ENCODE measurements at places on chromosomes 3 and 15.

- DNase-seq = peak; percentile 82
These were observed 619 bp downstream of the TTBK2 start for GRCh38 chr15:42919799-42920518.

DNA sequence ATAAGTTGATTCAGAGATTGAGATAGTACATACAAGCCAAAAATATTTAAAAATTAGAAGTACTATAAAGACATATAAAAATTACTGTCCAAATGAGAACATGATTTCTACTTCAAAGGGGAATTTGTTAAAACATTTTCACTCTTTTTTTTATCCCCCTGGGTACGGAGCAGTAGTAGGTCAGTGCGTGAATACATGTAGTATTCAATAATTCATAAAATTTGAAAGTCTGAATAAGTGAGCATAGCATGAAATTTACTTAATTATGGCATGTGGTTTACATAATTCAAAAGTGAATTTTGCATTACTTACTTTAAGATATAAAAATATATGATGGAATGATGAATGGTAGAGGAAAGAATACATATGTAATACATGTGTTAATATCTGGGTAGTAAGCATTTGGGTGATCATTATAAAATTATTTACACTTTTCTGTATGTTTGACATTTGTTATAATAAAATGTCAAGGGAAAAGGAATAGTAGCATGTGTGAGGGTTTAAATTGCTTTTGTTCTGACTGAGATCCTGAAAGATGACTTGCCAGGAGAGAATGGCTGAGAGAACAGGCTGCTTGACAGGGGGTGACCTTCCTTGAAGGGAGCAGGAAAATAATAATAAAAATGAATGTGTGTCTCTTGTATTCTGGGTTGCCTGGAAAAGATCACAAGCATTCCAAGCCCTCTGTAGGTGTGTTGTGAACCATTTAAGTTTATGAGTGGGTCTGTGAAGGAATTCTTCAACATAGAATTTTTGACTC is 1178.8 kb downstream of the ZPLD1 start:
- no peak for DNase-seq

GRCh38 chr3:123498761-123499160 is 49.9 kb upstream of the ADCY5 start:
- DNase-seq = no peak

DNA sequence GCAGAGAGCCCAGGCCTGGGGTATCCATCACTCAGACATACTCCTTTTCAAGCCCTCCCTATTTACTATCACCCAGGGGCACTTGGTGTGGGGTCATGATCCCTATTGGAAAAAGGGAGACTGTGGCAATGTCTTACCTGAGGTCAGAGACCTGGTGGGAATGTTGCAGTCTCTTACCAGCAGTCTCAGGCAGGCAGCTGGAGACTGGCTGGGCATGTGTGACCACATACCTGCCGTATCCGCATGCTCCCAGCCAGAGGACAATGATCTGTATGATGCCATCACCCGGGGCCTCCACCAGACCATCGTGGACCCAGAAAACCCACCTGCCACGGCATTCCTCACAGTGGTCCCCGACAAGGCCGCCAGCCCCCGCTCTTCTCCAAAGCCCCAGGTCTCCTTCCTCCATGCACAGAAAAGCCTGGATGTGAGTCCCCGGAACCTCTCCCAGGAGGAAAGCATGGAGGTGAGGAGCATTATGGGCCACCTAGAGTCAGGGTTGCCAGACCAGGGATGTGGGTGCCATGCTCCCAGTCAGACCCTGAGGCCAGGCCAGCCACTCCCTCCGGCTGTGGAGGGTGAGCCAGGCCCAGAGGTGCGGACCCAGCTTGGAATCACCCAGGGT is 5.9 kb downstream of the SH2D7 start:
- no peak for DNase-seq

DNA sequence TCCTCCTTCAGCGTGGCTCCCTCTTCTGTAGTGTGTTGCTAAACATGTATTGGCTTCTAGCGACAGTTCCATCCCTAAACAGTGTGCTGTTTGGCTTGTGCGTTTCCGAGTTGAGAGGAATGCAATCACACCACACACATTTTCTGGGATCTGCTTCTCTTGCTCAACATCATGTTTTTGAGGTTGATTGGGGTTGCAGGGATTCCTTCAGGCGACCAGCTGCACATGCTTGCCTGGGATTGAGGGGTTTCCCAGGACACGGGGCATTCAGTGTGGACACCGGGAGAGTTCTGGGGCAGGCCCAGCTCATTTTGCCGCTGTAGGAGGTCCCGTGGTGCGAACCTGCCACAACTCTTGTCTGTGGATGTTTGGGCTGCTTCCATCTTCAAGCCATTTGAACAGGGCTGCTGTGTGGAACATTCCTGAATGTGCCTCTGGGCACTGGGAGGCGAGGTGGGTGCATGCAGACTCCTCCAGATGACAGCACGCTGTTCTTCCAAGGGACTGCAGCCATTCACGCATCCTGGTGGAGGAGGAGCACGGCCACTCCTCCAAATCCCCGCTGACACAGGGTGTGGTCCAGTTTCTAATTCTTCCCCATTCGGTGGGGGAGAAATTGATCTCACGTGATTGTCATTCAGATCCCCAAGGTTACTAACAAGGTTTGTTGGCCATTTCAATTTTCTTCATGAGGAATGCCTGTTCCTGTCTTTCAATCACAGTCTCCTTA is 82.8 kb downstream of the PLXNA1 start:
- no peak for DNase-seq

- DNase-seq = no peak
These were observed 42.2 kb downstream of the FOXP1 start for GRCh38 chr3:71541313-71541712.

- DNase-seq = no peak
These were observed 305.8 kb downstream of the ARPP21 start for GRCh38 chr3:35944926-35945710.

GRCh38 chr15:70259028-70259424 is 161.3 kb upstream of the TLE3 start:
- DNase-seq = no peak

- DNase-seq = no peak
These were observed 183.9 kb downstream of the TPRG1 start for GRCh38 chr3:189355481-189356201.

DNA sequence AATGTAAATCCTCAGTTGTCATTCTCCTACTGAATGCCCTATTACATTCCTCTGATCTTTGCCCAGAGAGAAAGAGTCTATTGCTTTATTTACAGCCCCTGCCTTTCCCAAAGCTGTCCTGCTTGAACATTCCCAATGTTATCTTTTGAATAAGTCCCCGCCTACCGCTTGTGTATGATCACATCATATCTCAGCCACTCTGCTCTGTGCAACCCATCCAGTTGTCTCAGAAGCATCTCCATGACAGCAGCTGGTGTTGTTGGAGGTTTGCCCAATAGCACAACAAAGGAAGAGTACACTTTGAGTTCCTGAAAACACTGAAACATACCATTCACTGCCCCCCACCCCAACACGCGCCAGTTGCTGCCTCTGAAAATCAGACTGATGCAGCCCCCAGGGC is 22.0 kb upstream of the FAM3D start:
- no peak for DNase-seq

DNA sequence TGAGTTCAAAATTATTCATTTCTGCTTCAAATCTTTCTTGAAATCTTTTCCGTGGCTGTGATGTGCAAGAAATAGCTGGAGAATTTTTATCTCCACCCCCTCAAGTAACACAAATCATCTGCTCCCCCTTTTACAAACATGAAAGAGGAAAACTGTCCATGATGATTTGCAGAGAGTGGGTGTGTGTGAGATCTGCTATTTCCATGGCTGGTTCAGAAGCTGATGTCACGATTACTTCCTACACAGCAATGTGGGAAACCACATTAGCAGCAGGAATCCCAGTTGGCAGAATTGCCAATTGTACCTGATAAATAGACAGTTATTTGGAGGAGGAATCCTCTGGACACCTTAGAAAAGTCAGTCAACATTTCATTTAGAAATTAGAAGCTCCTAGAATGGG is 75.2 kb upstream of the GRM7 start:
- DNase-seq = no peak

DNA sequence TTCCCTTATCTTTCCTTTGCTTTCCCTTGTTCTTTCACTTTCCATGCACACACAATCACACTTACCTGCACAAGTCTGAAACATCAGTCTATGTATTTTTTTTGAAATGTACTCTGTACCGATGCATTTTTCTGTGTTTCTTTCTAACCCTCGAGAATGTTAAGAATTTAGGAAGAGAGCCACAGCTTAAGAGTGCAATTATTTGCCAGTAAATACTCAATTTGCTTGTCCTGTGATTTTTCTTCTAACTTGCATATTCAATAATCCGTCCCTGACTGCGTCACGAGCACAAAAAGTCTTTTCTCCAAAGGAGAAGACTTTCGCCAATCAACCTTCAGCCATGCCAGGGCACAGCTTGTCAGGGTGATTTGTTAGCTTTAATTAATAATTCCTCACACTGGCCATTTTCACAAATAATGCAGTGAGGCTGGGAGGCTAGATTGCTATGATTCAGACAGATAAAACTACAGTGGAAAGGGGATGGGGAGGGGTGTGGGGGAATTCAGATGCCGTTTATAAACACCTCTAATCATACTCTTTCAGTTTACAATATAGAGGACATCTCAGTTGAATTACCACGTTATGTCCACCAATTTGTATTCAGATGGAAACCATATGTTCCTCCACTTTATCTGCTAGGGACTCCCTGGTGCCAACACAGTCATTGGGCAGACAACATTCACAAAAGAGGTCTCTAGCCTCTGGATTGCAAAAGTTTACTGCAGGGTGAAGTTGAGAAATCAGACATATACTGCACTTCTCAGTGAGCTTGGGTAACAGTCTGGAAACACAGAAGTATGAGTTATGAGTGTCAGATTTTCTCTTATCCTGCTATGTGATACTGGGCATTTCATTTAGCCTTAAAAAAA is 388.0 kb downstream of the ZBTB20 start:
- DNase-seq = no peak

GRCh38 chr3:196517162-196517800 is 2.1 kb upstream of the SMCO1 start:
- no peak for DNase-seq

DNA sequence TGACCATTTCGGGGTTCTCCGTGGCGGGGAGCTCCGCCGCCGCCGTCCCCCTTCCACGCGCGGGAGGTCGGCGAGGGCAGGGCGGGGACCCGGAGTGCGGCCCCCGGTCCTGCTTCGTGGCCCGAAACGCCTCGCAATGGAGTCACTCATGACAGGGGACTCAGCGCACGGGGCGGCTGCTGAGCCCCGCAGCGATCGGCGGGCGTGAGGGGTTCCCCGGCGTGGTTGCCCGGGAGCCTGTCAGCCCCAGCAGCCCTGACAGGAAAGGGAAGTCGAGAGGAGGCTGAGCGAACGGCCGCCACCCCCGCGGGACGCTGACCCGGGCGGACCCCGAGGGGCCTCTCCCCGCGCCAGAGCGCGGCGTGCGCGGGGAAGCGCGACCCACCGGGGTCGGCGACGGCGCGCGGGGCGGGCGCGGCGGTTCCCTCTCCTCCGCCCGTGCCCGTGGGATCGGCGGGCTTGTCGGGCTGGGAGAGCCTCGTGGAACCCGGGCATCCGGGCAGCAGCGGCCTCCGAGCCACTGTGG is 564 bp upstream of the PIGZ start:
- no peak for DNase-seq

DNA sequence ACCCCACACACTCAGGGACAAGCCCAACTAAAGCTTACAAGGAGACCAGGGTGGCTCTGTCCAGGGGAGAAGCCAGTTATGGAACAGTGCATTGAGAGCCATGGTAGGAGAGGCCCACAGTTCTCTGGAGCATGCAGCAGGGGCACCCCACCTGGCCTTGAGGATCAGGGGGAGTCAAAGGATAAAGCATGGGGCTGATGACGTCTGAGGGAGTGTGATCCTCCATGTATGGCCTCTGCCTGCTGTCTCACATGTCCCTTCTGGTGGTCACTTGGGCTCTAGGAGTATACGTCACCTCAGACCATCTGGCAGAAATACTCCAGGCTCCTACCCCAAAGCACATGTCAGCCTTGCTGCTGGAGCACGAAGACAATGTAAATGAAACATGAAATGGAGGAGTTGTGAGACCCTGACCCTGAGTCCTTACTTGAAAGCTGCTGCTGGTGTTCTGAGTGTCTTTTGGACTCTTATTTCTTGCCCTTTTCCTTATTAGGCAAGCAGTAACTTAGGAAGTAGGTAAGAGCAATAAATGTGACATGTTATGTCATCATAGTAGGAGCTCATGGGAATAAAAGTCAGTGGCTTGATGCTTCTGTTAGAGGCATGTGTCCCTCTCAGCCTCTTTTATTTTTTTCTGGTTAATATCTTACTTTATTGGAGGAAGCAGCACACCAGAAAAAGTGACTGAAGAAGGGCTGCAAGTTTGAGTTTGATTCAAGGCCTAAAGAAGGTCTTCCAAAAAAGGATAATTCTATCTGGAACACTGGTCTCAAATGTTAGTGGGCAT is 15.5 kb downstream of the SRPRB start:
- no peak for DNase-seq

- DNase-seq = no peak
These were observed 27.7 kb upstream of the ANO10 start for GRCh38 chr3:43649365-43649968.

DNA sequence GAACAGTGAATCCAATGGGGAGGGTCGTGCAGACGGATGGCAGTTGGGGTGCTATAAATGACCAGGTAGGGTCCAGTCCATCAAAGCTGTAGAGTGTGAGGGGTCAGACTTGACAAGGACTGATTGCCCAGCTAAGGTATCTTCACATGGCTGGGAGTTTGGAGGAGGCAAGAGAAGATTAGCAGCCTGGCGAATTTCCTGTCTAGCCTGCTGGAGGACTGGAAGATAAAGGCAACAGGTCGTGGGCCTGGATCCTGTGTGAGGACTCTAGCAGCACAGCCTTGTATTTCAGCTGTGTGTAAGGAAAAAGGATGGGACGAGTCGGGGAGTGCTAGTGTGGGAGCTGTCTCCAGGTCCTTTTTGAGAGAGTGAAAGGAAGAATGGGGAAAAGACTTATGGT is 17.6 kb downstream of the CCR5AS start:
- peak; percentile 28 for DNase-seq

GRCh38 chr15:74410502-74410901 is 23.3 kb downstream of the SEMA7A start:
- no peak for DNase-seq

- DNase-seq = no peak
These were observed 1030.3 kb downstream of the ROBO2 start for GRCh38 chr3:78070188-78070587.

Data from coronary artery (tissue), 2 donors.